Left cardiac atrium (tissue), 4 donors: ENCODE measurements at places on chromosomes 5 and 9. TPM values are rescaled to one million over a fixed set of nuclear protein-coding genes. Genes with fewer than 3 reads are reported as not detected.

CACFD1 gene
- 13.0 TPM for total RNA-seq

GRCh38 chr9:134224127-134224526 lies 59.8 kb upstream of the RNU6ATAC start:
- DNase-seq: no peak

DNA sequence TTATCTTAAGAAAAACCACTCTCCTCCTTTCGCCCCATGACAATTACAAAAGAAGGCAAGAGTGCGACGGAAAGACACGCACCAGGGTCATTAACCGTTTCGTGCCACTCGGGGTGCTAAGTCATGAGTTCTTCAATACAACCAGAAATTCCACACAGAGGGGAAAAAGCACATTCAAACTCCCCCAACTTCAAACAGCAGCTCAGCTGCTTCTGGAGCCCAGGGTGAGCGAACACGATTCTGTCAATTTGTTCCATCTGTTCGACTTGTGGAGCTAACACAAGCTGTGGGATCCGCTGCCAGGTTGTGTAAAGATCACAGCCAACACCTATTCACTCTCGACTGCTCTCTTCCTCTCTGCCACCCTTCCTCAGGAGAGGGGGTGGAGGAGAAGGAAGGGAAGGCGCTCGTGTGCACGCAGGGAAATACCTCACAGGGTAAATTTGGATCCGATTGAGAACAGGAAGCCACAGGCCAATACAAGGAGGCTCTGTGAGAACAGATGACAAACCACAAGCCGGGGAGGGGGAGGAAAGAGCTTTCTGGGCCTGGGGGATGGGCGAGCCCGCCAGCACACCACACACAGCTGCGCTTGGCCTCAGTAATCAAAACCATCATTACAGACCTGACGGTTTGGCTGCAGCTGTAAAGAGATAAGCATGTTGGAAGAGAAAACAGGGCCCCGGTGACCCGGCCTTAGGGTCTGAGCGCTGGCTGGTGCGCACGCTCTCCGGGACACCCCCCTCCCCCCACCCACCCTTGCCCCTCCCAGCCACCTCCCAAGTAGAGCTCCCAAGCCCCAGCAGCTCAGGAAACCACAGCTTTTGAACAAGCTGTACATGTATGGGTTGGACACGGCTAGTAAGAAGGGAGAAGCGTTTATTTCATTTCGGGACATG lies 54.3 kb downstream of the PTCH1 start:
- peak; percentile 70 for DNase-seq

PTGDS gene
- total RNA-seq: 4,014 TPM

RNF183 gene
- total RNA-seq: not detected

GRCh38 chr9:107712390-107712789 lies 222.8 kb upstream of the KLF4 start:
- no peak for DNase-seq

- DNase-seq: no peak
These were observed 570.6 kb upstream of the ZNF608 start for GRCh38 chr5:125316915-125317535.

- no peak for DNase-seq
These were observed 7.3 kb downstream of the FCN2 start for GRCh38 chr9:134887686-134888602.

ADRB2 gene
- 5.8 TPM for total RNA-seq

DNA sequence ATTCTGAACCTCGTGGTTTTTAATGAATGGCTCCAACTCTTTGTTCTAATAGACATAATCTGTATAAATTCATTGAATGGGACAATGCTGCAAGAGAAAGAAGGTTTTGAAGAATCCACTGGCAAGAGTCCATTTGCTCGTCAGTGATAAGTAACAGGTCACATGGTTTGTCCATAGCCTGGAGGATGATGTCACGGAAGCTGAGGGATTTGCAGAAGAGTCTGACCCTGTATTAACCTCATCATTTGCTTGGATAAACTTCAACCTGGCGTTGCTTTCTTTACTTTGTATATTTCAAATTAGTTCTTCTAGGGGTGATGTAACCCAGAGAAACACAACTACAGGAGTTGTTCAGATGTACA lies 197.4 kb downstream of the GAS1 start:
- no peak for DNase-seq

DNA sequence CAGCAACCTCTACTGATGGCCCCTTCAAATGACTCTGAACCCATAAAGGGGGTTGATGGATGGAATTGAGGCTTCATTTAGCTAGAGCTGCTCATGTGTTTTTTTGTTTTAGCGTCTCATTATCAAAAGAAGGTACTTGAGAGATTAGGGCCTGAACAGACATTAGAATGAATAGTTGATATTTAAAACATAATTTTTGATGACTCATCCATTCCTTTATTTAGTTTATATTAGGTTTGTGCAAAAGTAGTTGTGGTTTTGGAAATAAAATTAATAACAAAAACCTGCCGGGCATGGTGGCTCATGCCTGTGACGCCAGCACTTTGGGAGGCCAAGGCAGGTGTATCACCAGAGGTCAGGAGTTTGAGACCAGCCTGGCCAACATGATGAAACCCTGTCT lies 485.9 kb downstream of the PSAT1 start:
- DNase-seq: no peak

IL9 gene
- total RNA-seq: not detected

DNA sequence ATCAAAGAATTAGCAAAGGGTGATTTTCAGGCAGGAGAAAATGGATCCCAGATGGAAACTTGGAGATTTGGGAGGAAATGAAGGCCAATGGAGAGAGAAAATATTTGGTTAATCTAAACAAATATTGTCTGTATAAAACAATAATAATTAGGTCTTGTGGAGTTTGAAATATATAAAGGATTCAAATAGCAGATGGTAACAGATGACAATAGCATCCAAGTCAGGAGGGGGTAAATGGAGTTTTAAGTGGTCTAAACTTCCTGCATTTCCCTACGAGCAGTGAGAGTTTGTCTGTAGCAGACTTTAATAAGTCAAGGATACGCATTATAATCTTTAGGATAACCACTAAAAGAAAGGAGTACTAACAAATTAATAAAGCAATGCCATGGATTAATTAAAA lies 49.0 kb upstream of the GGTA1 start:
- DNase-seq: no peak

DNA sequence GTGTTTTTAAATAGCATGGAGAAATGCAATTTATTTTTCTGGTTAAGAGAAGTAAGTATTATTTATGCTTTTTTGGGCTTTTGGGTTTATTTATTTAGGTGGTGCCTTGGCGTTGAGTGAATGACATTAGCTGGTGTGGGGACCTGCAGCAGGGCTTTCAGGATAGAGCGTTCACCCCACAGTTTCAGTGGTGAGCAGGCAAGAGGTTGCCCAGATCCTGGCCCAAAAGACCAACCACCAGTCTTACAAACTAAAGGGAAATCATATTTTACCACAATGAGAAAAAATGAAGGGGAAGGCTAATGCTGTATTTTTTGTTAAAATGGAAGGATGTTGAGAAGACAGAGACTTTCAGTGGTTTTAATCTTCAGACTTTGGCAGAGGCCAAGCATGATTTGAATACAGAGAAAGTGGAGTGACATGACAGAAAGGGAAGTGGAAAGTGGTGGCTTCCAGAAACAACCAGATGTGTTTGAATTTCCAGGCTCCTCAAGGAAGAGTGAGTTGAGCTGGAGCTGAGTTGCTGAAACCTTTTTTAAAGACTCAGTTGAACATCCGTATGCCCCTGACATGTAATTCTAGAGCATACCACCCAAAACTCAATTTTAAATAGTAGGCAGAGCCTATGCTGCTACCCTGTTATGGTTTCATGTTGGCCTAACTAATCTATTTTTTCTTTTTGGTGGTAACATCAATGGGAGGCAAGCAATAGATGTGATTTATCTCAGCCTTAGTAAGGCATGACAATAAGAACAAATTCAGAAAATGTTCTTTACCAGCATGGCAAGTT lies 94.8 kb downstream of the AOPEP start:
- no peak for DNase-seq

- no peak for DNase-seq
These were observed 267.2 kb downstream of the RAB3C start for GRCh38 chr5:58849921-58850667.

MAP1B gene
- 224 TPM for total RNA-seq

PCDHA13 gene
- 0.27 TPM for total RNA-seq

IFNK gene
- not detected for total RNA-seq

DMRTA1 gene
- 0.26 TPM for total RNA-seq

DNA sequence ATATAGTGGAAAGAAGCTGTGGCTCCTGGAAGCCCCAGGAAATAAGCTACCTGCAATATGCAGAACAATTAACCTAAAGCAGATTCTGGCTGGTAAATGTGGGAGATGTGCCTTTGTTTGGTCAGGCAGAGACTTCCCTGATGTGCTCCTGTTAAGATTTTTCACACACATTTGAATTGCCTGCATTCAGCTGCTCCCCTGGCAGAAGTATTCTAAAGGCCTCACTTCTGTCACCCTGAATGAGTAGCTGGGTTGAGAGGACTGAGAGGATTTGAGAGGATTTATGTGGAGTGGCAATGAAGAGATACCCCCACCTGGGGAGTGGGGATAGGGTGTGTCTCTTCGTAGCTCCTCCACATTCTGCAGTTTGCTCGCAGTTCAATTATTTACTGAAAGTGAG lies 130.5 kb downstream of the ST8SIA4 start:
- DNase-seq: no peak

ENTPD8 gene
- not detected for total RNA-seq

- no peak for DNase-seq
These were observed 24.8 kb downstream of the EQTN start for GRCh38 chr9:27272103-27272502.

ACTBL2 gene
- total RNA-seq: not detected

LRRTM2 gene
- not detected for total RNA-seq

DNA sequence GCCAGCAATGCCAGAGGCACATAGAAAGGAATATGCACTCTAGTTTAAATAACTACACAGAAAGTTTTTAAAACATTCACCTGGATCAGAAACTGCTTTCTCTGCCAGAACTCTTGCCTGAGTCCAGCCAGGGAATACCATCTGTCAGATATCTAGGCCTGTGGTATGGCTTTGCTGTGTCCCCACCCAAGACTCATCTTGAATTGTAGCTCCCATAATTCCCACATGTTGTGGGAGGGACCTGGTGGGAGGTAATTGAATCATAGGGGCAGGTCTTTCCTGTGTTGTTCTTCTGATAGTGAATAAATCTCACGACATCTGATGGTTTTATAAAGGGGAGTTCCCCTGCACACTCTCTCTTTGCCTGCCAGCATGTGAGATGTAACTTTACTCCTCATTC lies 41.5 kb upstream of the KCNV2 start:
- no peak for DNase-seq

DNA sequence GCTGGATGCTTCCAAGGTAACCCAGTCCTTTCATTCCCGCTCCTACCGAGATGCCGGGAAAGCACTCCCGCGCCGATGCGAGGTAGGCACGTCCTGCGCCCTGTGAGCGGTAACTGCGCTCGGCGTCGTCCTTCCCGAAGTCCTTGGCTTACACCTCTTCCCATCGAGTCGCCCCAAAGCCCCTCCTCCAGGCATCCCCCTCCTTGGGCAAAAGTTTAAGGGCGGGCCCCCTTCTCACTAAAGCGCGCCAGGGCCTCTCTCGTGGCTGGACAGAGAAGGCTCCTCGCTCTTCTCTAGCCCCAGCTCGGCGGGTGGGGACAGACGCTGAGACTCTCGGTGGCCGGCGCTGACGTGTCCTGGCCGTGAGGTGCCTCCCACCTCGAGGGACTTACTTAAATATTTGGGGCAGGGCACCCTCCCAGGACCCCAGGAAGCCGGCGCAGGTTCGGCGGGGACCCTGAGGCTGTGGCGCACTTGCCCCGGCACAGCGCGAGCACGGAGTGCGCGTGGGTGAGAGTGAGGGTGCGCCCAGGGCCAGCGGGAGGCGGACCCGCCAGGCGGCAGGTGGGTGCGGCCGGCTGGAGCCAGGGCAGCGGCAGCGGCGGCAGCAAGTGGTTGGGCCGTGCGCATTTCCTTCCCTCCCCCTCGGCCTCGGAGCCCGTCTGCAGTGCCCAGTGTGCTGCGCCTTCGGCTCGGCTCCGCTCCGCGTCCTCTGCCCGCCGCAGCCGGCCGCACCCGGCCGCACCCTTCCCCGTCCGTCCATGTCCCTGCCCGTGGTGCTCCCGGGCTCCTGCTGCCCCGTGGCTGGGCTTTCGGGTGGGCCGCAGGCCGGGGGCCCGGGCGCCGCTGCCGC lies at the start of gene ENTREP1:
Gene ENTREP1 (plus strand): TSS at position 667 of the 853 bp plus-strand sequence. CDS start 95 bp downstream, at position 762.
- peak; percentile 83 for DNase-seq

- DNase-seq: no peak
These were observed 99.8 kb downstream of the VAV2 start for GRCh38 chr9:133892193-133892920.
